Hippocampal formation (tissue), 2 donors: ENCODE measurements at places on chromosomes 2 and 18.

DNA sequence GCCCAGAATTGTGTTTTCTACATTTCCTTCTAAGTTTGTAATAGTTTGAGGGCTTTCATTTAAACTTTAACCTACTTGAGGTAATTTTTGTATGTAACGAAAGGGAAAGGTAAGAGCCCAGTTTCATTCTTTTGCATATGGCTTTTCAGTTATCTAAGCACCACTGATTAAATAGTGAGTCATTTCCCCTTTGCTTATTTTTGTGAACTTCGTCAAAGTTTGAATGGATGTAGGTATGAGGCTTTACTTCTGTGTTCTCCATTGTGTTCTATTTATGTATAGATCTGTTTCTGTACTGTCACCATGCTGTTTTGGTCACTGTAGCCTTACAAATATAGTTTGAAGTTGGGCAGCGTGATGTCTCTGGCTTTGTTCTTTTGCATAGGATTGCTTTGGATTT lies 944.8 kb upstream of the CNTNAP5 start:
- DNase-seq: no peak

GRCh38 chr18:48850822-48851598 lies 99.8 kb downstream of the SMAD7 start:
- no peak for DNase-seq

- no peak for DNase-seq
Observed at GRCh38 chr2:169768262-169768995, 30.2 kb upstream of the SSB start.

DNA sequence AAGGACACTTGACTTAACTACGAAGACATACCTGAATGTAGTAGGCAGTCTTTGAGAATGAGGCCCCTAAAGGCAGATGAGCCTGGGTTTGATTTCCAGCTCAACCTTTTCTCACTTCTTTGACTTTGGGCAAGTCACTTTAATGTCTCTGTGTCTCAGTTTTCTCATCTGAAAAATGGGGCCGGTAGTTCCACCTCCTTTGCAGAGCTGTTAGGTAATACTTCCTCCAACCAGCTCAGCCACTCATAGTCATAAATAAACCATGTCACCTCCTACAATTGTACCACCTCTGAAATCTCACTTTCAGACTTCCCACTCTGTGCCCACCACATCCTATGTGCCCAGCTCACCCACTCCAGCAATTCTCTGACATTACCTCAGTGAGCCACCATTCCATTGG lies 10.4 kb downstream of the ARHGAP25 start:
- no peak for DNase-seq

DNA sequence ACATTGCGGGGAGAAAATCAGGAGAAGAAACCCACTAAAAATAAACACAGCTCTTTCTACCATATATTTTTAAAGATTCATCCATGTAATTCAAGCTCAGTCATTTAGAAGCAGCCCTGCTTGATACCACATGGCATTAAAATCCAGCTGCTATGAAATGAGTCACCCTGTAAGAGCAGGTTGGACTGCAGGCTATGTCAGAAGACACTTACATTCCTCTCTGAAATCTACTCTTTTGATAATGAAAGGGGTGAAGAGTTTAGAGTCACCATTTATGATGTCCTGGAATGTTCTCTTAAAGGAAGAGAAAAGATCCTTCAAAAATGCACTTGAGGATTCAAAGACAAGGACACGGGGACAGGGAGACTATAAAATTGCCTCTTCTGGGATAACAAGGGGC lies 100.6 kb upstream of the APCDD1 start:
- DNase-seq: no peak

DNA sequence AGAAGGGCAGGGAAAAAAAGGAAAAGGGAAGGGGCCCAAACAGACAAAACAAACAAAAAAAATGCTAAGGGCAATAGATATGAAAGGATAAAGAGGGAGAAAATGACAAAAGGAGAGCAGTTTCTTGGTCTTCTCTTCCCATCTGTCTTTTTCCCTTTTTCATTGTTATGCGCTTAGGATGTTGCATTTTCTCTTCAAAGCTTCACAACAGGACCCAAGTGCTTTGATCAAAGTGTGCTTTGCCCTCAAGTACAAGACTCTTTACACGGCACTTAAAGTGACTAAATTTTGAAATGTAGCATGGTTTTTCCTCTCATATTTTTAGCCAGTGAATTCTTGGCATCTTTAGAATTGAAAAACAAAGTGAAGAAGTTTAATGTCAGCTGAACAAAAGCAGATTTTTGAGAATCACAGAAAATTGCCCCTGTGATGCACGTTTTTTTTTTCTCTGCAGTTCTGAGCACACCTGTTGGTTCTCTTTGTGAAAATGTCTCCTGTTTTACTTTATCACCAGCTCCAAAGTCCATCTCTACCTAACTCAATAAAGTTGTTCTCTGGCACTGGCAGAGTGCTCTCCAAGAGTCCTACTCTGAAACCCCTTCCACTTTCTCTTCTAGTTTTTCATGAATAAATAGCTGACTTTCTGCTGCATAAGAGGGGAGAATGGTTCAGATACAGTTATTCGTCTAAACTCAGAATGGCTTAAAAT lies 126.6 kb downstream of the KCNH7 start:
- DNase-seq: no peak

DNA sequence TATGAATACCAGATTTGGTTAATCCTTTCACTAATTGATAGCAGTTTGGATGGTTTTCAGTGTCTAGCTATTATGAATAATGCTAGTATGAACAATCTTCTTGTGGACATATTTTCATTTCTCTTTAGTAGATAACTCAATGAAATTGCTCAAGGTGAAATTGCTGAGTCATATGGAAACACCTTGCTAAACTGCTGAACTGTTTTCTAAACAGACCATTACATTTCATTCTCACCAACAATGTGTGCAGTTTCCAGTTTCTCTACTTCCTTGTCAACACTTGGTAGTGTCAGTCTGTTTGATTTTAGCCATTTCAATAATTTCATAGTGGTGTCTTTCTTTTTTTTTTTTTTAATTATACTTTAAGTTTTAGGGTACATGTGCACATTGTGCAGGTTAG lies 250.0 kb downstream of the HRH4 start:
- no peak for DNase-seq

DNA sequence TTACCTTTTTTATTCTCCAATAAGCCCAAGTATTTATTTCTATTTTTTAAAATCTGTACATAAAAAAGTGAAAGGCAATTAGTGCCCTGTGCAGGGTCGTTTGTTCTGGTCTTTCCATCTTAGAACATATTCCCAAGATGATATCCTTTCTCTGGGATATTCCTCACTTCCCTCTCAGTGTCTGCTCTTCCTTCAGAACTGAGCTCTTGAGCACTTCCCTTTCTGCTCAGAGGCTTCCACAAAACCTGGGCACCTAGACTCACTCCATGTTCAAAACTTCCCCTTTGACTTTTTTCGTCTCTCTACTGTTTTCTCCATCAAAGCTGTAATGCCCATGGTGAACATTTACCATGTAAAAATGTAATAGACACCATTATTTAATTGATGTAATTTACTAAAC lies 296.5 kb upstream of the TCF4 start:
- DNase-seq: no peak
